Activated naive CD4-positive, alpha-beta T cell treated with anti-CD3 and anti-CD28 coated beads for 36 hours (primary cell): ENCODE measurements at places on chromosomes 12 and 14. TPM values are rescaled to one million over a fixed set of nuclear protein-coding genes. Genes with fewer than 3 reads are reported as not detected.

- no peak for DNase-seq
These were observed 164.8 kb downstream of the DUSP6 start for GRCh38 chr12:89187507-89187906.

DNA sequence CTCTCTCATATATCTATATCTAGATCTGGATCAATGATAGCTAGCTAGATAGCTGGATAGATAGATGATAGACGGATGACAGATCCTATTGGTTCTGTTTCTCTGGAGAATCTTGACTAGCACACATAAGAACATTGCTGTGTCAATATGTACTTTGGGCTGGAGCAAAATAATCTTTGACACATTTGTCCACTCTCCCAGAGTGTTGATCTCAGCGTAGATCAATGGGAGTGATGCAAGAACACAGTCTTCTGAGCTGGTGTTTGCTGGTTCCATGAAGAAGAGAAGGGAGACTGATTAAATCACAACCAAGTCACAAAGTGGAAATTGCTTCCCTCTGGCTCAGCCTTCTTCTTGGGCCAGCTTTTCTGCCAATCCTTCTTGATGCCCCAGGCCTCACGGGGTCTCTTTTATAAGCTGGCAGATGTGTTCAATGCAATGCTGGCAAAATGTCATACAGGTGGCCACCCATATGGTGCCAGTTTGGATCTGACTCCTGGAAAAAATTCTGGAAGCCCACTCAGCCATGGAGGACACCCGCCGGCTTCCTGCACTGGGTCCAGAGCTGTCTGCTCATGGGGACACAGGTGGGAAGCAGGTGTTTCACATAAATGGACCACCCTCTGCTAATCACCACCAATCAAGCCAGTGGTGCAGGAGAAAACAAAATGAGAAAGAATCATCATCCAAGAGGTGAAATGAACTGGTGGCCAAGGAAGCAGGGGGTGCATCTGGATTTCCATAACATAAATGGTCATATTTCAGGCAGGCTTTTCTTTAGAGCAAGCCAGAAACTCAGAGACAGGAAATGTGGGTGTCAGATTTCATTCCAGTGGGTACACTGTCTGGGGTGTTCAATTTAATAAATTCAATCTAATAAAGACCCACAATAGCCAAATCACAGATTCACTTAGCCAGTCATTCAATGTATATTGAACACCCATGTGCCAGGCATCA, 310.3 kb downstream of the DPF3 start:
- no peak for DNase-seq

- no peak for DNase-seq
These were observed at the start of gene KCNK10 for GRCh38 chr14:88323086-88323522. KCNK10 (minus strand) TSS chr14:88323269; CDS start chr14:88322798, 471 bp downstream.

DNA sequence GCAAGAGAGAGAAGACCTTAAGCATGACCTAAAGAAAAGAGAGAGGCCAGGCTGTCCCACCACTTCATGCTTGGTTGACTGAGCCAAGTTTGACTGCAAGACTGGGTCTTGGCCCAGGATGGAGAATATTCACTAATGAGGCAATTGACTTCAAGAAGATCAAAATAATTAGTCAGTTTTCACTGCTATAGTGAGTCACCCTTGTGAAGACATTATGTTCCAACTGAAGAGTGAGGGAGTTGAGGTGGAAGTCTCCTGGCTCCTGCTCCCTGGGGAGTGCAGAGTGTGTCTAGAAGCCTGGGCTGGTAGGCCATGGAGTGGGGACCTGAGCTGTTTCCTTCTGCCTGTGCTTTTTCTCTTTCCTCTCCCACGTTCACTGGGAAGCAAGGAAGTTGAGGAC, 117.6 kb downstream of the CACNA1C start:
- DNase-seq = no peak

The TAMALIN gene
- total RNA-seq = 14.8 TPM

The PRKD1 gene
- total RNA-seq = not detected
